ENCODE measurements at places on chromosomes 5 and 9. TPM values are rescaled to one million over a fixed set of nuclear protein-coding genes. Genes with fewer than 3 reads are reported as not detected.

The ROPN1L gene
- total RNA-seq: not detected

The PLPP7 gene
- 1.1 TPM for total RNA-seq

The C5orf52 gene
- not detected for total RNA-seq

The PTGES gene
- total RNA-seq: 21.8 TPM

The RHOBTB3 gene
- 34.6 TPM for total RNA-seq

The IFNB1 gene
- total RNA-seq: not detected

The GPR150 gene
- 0.60 TPM for total RNA-seq

The OR1J2 gene
- not detected for total RNA-seq

The ARID3C gene
- 0.34 TPM for total RNA-seq

The HMGCS1 gene
- 92.4 TPM for total RNA-seq

The TEK gene
- 2.0 TPM for total RNA-seq

The TERT gene
- total RNA-seq: not detected

The FOXD4L3 gene
- total RNA-seq: not detected

The CCIN gene
- total RNA-seq: not detected

The MPDZ gene
- total RNA-seq: 4.7 TPM

The GARIN3 gene
- total RNA-seq: not detected

The LTC4S gene
- total RNA-seq: 7.9 TPM

The CMYA5 gene
- total RNA-seq: 10.9 TPM
